ENCODE measurements at places on chromosomes 5 and 9.

DNA sequence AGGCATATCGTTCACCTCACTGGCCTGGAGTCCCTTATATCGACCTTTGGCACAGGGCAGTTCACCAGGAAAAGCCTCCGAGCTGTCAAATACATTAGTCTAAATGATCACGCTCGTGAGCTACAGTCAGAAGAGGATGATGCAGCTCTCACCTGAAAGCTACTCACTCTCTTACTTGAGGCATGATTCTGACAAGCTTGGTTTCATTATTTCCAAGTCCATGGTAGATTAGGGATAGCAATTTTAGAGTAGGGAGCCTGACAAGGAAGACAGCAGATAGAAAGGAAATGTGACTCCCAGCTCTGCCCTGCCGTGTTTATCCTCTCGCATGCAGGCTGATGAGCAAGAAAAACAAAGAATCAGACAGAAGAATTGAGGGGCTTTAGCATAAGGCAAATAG is 98.0 kb upstream of the MAP1B start:
- DNase-seq, result no peak

DNA sequence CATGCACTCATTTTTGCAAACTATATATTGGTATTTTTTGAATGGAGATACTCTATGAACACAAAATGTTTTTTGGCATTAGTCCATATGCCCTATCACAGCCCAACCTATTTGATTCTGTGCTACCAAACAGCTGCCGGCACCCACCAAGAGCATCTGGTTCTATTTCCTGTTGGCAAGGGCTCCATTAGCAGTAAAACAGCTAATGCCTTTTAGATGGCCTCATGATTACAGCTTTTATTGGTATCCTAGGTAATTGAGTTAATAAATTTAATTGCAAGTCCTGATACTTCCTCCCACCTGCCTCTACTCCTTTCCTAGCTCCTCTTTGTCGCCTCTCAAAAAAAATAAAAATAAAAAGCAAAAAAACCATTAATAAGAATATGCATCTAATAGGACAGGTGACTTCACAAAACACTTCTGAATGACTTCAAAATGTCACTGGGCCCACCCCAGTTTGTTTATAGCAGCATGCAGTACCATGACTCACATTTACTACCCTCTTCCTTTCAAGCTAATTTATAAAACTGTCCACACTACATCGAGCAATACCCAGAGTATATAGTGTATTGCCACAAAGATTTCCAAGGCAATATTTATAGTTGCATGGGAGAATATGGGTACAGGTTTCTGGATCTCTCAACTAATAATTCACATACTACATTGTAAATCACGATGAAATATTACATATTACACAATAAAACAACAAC is 620.4 kb downstream of the SLCO4C1 start:
- DNase-seq, result no peak

- no peak for DNase-seq
These were observed 335.3 kb downstream of the RAB3C start for GRCh38 chr5:58918021-58918729.

- no peak for DNase-seq
These were observed 22.3 kb downstream of the TRIM7 start for GRCh38 chr5:181182651-181183050.

DNA sequence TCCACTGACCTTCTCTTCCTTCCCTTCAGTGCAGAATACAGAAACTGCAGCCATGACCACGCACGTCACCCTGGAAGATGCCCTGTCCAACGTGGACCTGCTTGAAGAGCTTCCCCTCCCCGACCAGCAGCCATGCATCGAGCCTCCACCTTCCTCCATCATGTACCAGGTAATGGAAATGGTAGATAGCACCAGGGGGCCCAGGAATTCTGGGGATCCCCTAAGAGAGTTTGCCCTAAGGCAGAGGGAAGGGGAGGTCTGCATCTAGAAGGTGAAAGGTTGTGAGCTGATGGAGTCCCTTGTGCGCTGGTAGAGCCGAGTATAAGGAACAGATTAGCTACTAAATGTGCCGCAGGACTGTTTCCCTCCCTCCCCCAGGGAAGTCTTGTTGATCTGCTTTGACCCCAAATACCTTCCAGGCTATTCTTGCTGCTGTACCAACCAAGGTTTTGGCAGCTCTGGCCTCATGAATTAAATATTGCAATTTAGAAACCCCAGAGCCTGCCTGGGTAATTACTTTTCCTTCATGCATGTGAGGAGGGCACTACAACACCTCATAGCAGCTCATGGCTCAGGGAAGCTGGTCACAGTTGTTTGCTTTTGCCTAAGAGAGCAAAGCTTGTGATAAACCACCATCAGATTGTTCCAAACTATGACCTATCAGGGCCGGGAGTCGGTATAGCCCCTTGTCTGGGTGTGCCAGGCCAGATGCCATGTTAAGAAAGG is 19.6 kb downstream of the CYFIP2 start:
- no peak for DNase-seq

- DNase-seq, result no peak
These were observed 772.1 kb upstream of the DMAC1 start for GRCh38 chr9:8571643-8572042.

- no peak for DNase-seq
These were observed 1.0 kb upstream of the PTBP3 start for GRCh38 chr9:112334432-112334841.

DNA sequence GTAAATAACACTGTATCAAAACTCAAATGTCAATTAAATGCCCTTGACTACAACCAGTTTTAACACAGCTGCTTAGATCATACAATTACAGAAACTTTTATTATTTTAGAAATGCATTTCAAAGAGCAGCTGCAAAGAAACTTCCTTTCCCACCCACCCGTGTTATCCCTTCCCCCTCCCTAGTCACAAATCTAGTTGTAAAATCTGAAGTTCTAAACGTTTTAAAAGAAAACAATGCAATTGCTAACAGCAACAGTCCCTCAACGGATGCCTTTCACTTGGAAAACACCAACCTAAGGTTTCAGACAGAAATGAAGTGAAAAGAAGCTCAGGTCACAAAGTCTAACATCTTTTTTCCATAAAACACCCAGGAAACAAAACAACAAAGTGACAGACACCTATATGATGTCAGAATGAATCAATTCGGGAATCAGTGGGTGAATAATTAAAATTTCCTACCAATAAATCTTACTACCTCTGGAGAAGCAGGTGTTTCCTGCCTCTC is 100.3 kb downstream of the FBXW11 start:
- DNase-seq, result no peak

- DNase-seq, result no peak
These were observed 90.9 kb downstream of the CARTPT start for GRCh38 chr5:71810023-71810422.

DNA sequence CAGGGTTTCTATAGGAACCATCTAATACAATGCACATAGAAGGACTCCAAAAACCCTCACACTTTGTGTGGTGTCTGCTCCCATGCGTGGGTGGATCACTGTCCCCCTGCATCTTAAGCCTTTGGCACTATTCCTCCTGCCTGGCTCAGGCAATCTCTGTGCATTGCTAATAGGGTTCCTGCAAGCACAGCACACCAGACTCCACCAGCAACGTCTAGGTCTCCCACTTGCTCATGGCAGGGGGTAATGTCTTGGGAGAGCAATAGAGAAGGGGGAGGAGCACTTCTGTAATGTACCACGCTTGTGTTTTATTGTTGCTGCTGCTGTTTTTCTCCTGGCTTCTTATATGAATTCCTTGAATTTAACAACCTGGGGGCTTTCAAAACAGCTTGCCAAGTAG is 182.6 kb upstream of the GLRA1 start:
- DNase-seq, result no peak

GRCh38 chr5:127909066-127909465 is 174.5 kb upstream of the SLC12A2 start:
- no peak for DNase-seq

DNA sequence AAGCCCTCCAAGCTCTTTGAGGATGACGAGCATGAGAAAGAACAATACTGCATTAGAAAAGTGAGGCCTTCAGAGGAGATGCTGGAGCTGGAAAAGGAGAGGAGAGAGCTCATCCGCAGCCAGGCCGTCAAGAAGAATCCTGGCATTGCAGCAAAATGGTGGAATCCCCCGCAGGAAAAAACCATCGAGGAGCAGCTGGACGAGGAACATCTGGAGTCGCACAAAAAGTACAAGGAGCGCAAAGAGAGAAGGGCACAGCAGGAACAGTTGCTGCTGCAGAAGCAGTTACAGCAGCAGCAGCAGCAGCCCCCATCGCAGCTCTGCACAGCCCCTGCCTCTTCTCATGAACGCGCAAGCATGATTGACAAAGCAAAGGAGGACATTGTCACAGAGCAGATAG is 71.2 kb downstream of the C9orf152 start:
- no peak for DNase-seq

Measured in D721Med (cell line).